Stimulated activated CD4-positive, alpha-beta T cell treated with anti-CD3 and anti-CD28 coated beads, Interleukin-1b, Interleukin-23, amount 100 ng/mL, for 1 hour (primary cell): ENCODE measurements at places on chromosomes 1 and 21.
A peak's percentile ranks its signal among the peaks of the same experiment; 100 is the strongest.

DNA sequence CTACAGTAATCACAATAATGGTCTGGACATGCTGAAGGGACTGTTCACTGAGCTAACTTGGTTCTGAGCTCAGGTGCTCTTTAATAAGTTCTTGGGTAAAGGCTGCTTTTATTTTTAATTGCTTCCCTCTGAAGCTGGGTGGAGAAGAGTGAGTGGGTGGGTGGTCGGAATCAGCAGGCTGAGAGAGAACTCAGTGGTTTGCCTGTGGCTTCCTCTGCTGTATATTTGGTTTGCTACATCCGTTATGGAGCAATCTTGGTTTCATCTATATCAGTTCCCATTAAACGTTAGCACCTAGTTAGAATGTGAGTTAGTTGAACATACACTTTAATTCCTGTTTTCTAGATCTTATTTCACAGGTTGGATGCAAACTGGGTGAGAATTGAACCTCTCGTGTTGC is 23.3 kb downstream of the CNIH4 start:
- peak; percentile 6 for DNase-seq

DNA sequence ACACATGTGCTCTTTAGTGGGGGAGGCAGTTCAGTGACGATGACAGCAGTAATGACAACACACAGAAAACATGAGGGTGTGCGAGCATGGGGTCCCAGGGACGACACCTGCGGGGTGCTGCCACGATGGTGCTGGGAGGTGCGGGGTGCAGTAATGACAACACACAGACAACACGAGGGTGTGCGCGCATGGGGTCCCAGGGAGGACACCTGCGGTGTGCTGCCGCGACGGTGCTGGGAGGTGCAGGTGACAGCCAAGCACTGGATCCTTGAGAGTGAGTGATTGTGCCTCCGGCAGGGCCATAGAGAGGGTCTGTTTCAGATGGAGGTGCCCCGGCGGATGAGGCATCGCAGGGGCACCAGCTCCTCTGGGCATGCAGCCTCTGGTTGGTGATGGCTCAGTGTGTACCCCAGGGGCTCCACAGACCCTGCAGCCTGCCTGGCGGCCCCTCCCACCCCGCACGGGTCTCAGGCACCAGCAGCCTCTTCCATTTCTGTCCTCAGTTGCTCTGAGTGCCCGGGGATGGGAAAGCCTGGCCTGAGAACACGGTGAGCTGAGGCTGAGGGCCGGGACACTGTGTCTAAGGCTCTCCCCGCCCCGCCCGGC is 191.7 kb upstream of the ARHGEF16 start:
- DNase-seq: no peak

GRCh38 chr1:198042168-198042567 is 114.6 kb upstream of the NEK7 start:
- DNase-seq: no peak

- peak; percentile 19 for DNase-seq
Observed at GRCh38 chr1:33099290-33100118, 18.6 kb downstream of the AZIN2 start.

- DNase-seq: no peak
Observed at GRCh38 chr1:91171898-91172297, 150.1 kb upstream of the ZNF644 start.

- DNase-seq: no peak
Observed at GRCh38 chr1:37474697-37475379, 458 bp downstream of the ZC3H12A start.

DNA sequence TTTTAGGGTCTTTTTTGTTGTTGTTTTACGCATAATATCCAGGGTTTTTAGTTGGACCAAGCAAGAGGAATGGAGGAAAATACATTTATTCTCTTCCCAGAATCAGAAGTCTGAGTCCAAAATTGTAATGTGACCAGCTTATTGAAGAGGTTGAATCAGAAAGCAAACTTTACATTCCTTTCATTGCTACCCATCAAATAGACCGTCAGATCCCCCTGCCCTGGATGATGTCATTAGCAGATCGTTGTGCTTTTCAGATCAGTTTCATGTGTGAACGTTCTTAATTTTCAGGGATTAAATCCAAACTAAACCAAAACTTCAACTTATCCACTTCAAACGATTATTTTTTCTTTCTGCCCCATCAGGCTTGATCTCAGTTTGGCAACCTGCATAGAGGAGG is 85.7 kb upstream of the NGF start:
- no peak for DNase-seq

DNA sequence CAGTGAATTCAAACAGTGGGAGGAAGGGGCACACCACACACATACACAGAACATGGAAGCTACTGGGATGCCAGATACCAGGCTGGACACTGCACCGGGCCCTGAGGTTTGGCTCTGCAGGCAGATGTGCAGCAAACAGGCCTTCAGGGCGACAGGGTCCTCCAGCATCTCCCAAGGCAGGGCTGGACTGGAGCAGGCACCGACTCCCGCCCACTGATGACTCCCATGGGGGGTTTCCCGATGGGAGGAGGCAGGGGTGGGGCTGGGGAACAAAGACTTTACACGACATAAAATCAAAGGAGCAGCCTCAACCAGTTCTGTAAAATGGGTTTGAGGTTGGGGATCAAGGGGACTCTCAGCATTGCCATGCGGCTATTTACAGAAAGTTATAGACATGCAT is 118.1 kb downstream of the SYT2 start:
- no peak for DNase-seq

DNA sequence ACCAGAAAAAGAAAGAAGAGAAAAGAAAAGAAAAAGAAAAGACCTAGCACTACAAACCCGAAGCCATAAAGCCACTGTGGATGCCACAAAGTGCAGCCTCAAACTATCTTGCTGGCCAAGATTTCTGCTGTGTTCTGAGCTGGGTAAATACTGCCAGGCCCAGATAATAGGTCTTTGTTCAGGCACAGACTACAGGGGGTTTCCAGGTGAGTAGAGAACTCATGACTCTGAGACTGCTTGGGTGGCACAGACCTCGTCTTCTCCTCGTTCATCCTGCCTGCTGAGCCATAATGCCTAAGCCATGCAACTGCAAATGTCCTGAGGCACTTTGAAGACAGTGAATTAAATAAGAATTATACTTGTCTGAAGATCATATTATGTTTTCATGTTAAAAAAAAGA is 651.8 kb downstream of the LMO4 start:
- DNase-seq: no peak

GRCh38 chr1:23421753-23422240 is 2.8 kb downstream of the TCEA3 start:
- no peak for DNase-seq

DNA sequence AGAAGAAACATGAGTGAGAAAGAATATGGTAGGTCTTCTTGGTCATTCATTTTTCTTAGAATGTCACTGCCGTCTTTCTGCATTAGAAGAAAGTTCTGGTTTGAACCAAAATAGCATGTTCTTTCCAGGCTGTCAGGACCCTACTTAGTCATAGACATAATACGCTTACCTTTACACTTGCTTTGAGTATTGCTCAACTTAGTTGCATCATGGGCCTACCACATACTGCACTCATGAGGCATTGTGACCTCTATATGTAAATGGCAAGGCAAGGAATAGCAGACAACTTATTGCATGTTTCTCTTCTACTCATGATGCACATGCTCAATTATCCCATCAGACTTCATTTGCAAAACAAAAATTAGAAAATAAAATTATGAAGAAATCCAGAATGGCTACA is 415.0 kb downstream of the HLX start:
- no peak for DNase-seq

DNA sequence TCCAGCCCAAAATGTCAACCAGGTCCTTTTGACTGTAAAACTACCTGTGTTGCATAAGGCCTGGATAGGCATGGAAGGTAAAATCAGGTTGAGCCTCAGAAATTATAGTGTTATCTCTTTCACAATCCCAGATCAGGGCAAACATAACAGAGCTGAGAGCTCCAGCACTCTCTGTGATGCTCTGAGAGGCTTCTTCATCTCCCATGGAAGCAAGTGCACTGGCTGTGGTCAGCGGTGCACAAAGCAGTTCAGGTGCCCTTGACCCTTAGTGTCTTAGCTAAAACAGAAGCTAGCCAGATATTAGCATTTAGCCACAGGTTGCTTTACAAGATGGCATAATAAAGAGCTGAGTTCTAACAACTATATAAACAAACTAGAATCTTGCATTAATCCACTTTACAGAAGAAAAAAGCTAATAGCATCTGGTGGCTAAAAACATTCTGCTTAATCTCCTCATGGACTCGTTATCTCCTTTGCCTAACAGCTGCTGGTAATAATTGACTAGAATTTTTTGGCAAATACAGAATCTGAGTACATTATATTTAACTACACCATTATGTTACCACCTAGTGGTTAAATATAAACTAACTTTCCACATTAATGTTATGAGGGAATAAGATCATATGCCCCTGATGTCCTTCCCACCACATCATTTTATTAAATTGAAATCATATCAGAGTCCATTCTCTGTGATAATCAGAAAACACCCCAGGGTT is 25.6 kb upstream of the POGK start:
- DNase-seq: no peak

- DNase-seq: no peak
Observed at GRCh38 chr1:98019747-98020146, 98.9 kb upstream of the DPYD start.

DNA sequence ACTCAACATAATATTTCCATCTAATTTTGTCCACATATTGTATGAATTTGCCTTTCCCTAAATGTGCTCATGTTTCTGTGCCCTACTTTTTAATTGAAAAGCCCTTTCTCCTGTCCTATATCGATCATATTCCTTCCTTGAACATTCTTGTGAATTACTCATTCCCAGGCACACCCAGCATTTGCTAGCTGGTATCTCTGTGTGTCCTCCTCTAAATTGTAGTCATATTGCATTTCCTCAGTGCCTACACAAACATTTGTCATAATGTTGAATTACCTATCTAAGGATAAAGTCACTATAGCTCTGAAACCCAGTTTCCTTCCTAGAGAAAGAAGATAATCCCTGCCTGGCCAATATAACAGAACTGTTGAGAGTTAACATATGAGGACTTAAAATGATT is 39.6 kb upstream of the TBX15 start:
- no peak for DNase-seq

DNA sequence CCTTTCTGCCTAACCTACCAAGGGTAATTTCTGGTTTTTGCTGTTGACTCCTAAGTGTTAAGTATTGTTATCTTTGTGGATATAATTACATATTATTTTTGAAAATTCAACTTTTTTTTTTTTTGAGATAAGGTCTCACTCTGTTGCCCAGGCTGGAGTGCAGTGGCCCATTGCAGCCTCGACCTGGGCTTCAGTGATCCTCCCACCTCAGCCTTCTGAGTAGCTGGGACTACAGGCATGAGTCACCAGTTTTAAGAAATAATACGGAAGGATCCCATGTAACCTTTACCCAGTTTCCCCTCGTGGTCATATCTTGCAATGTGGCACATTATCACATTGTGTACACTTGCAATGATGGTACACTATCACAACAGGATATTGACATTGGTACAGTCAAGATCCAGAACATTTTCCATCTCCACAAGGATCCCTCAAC is 3.1 kb downstream of the CHD1L start:
- DNase-seq: no peak

DNA sequence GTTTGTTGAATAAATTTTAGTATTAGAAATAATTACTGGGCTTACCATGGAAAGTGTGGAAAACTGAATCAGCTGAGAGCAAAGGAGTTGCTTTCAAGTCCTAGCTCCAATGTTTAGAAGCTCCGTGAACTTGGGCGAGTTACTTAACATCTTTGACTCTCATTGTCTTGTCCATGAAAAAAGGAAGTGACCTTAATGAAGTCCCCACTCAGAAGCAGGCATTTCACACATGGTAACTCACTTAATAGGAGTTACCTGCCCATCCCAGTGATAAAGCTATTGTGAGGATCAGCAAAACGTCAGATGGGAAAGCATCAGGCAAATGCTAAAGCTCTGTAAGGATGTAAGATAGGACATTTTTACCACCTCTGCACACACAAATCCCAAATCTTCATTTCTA is 34.0 kb upstream of the GADD45A start:
- DNase-seq: no peak

DNA sequence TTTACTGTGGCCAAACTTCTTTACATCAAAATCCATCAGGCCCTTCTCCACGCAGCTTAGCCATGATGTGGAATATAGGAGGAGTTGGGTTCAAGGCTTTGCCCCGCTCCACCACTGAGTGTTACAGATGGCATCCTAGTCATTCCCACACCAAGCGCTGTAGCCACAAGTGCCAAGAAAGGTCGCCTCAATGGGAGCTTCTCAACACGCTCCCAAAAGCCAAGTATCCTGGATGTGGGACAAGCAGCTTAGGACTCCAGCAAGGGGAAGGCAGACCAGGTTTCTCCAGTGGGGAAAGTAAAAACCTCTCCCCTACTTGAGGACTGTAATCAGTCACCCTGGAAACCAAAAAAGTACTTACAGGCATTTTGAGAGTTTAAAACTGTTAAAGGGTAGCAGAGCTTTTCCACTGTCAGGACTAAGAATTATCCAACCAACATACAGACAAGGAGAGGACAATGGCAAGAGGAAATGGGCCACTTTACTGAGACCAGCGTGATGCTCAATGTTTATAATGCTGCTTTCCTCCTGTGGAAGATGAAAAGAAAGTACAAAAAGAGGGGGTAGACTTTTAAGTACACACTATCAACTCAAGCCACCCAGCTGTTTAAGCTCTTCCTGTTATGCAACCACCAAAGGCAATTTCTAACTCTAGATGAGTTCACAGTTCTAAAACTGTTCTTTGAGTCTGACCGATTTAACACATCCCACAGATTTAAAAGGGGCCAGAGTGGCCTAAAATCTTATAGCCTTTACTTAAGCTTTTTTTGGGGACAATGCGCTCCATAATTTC is 120.7 kb upstream of the KRTAP19-8 start:
- no peak for DNase-seq

DNA sequence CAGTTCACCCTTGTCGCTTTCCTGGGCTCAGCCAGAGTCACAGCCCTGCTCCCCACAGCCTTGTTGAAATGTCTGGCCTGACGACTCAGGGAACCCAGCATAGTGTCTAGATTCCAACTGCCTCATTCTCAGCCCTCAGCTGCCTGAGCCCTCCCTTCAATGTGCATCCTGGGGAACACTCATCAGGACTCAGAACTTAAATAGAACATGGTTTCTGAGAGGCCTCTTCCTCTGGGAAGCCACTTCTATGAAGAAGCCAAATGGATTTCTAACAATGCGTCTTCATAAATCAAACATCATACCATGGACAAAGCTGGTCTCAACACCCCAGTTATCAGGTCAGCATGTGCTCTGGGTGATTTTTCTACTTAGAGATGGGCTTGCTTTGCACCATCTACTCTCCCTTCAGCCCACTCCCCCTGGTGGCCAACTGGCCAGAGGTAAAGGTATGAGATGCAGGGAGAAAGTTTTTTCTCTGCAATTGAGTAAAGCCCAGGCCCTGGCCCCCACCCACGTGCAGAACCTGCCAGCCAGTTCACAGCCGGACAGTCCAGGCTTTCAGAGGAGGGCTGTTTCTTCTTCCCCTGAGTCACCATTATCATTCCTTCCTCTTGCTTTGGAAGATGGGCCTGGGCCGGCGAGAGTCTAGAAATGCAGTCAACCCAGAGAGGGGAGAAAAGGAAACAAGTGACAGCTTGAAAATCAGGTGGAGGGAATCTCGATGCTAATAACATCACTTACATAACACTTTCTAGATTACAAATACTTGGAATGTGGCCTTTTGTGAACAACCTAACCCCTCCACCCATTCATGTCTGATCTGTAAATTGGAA is 32.1 kb downstream of the CD244 start:
- DNase-seq: peak; percentile 51
